ENCODE measurements at places on chromosomes 2 and 18.

DNA sequence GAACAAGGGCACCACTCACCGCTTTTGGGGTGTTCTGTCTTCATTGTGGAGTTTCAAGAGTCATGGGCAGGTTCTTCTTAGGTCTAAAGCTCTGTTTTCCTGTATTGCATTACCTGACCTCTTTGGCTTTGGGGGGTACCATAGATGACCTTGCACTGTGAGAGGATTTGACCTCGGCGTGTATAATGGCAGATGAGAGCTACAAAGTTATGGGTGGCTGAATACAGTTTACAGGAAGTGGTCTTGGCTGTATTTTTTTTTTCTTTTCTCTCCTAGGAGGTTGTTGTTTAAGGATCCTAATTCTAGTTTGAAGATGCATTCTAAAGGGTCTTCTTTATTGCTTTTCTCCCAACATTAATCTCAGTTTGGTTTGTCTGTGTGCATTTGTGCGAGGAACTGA lies 11.5 kb downstream of the GAL3ST2 start:
- no peak for DNase-seq

DNA sequence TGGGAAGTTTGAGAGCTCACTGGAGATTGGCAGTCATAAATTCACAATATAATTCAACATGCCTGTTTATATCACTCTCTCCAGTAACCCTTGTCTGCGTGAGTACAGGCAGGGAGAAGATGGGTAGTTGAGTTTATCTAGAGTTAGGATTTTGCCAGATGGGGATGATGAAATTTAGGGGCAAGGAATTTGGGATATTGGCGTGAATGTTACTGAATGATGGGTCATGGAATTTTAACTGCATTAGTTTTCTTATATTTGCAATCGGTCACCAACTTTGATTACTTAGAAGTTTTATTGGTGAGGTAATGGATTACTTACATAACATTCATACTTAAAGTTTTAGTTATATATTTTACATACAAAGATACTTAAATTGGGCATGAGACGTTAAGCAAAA lies 35.1 kb downstream of the SANBR start:
- DNase-seq = no peak

DNA sequence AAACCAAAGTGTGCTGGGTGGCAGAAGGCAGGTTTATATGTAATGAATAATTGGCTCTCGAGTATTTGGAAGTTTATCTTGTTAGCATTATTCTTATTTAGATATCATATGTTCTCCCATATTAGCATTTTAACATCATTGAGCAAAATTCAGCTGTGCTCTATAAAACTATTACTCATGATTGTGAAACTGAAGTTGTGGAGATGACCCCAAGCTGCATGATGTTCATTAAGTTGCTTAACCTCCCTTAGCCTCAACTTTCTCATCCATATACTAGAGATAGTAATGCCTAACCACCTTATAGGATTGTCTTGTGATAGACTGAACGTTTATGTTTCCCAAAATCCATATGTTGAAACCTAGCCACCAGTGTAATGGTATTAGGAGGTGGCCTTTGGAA lies 346.3 kb downstream of the SATB2 start:
- DNase-seq = no peak

- no peak for DNase-seq
Observed at GRCh38 chr18:50742952-50743351, 76.9 kb downstream of the MRO start.

- DNase-seq = peak; percentile 38
Observed at GRCh38 chr2:12051831-12052230, 305.4 kb downstream of the LPIN1 start.

- DNase-seq = no peak
Observed at GRCh38 chr18:53605198-53605597, 619.3 kb downstream of the MBD2 start.

- DNase-seq = no peak
Observed at GRCh38 chr2:48601349-48601748, 16.3 kb upstream of the GTF2A1L start.

DNA sequence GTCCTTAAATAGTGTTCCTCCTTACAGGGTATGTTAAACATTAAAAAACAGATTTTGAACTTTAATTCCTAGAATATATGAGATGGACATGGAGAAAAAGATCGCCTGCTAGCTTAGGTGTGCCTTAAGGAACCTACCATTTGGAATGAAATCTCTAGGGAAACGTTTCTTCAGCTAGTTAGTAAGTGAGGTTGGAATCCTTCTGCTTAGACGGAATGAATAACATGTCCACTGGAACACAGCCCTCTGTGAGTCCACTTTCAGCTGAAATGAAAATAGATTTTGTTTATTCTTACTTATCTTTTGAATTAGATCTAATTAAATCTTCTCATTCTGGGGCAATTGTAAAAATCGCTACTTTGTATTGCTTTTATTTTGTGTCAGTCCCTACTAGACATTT lies 28.4 kb downstream of the NAB1 start:
- peak; percentile 31 for DNase-seq

- no peak for DNase-seq
Observed at GRCh38 chr2:180662521-180662920, 317.9 kb upstream of the UBE2E3 start.
